Right lobe of liver (tissue), 6 donors: ENCODE measurements at places on chromosomes 1 and 21. TPM values are rescaled to one million over a fixed set of nuclear protein-coding genes. Genes with fewer than 3 reads are reported as not detected.

Gene FUCA1
- total RNA-seq, result 46.2 TPM

Gene SYTL1
- 0.93 TPM for total RNA-seq

Gene C1QB
- total RNA-seq, result 330 TPM

Gene HMGB4
- total RNA-seq, result not detected

DNA sequence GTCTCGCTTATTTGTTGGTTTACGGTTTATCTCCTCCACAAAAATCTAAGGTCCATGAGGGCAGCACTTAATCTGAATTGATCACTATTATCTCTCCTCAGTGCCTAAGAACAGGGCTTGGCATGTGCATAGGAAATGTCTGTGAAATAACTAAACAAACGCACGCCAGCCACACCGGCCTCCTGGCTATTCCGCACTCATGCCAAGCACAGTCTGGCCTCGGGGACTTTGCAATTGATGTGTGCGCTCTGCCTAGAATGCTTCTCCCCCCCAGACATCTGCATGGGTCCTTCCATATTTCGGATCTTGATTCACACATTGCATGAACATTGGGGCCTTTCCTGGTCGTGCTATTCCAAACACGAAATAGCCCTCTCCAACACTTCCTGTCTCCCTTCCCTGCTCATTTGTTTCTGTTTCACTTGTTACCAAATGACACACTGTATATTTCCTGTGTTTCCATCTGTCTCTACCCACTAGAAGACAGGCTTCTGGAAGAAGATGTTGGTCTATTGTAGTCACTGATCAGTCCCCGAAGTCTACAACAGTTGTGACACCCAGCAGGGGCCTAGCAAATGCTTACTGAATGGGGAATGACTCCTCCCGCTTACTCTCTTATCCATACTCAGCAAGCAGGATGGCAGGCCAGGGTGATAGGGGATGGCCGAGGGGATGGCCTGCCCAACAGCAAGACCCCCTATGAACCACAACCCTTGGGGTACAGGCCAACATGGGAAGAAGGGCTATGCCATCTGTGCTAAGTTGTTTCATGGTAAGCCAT, 93.9 kb downstream of the GLIS1 start:
- no peaks in the 10 kb centered on the region for H3K36me3 ChIP-seq
- H3K27ac ChIP-seq, result no peak overlapping the region
- H3K4me1 ChIP-seq, result no peaks in the 10 kb centered on the region
- no peak for DNase-seq
- no peaks in the 10 kb centered on the region for H3K27me3 ChIP-seq

GRCh38 chr21:40140675-40141074, 273.4 kb downstream of the PCP4 start:
- no peaks in the 10 kb centered on the region for H3K4me1 ChIP-seq
- H3K27ac ChIP-seq, result no peak overlapping the region
- no peak for DNase-seq
- H3K27me3 ChIP-seq, result no peaks in the 10 kb centered on the region

DNA sequence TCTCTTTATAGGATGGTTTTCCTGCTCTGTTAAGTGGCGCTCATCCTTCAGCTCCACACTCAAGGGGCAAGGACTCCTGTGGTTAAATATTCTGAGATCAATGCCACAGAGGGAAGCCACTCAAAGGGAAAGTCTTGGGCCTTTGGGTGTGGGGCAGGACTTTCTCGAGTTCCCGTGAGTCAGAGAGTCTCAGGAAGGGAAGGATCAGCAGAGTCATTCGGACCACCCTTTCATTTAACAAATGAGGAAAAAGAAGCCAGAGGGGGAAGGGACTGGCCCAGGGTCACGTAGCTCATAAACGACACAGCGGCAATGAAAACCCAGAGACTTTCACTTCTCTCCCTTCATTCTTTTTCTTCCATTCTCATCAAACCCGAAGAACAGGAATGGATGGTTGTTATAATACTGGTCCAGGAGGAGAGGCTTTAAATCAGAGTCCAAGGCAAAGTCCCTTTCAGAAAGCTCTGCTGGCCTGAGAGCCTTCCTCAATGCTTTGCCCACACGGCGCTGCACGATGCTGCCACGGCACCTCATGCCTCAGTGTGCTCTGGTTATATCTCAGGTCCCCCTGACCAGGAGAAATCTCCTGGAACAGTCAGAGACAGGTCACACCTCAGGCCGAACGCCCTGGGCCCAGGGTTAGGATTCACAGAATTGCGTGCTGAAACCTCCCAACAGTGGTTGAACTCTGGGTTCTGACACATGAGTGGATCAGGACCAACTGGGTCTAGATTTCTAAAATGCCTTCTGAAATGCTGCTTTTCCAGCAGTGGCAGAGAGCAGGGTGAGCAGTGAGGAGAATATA, 65.3 kb downstream of the TENT5C start:
- H3K27me3 ChIP-seq, result no peaks in the 10 kb centered on the region
- DNase-seq, result no peak
- H3K4me3 ChIP-seq, result no peak overlapping the region
- H3K27ac ChIP-seq, result no peak overlapping the region
- H3K4me1 ChIP-seq, result no peaks in the 10 kb centered on the region

GRCh38 chr21:33125680-33126375, 55.9 kb downstream of the OLIG1 start:
- no peaks in the 10 kb centered on the region for H3K4me1 ChIP-seq
- H3K27me3 ChIP-seq, result peaks cover 3% of the 10 kb centered on the region
- H3K36me3 ChIP-seq, result no peaks in the 10 kb centered on the region
- H3K27ac ChIP-seq, result no peak overlapping the region
- no peak overlapping the region for H3K4me3 ChIP-seq

- H3K27ac ChIP-seq, result no peak overlapping the region
- H3K36me3 ChIP-seq, result no peaks in the 10 kb centered on the region
- no peaks in the 10 kb centered on the region for H3K27me3 ChIP-seq
- no peak for DNase-seq
Observed at GRCh38 chr1:230819976-230820375, 48.3 kb downstream of the C1orf198 start.

- no peak for DNase-seq
- no peaks in the 10 kb centered on the region for H3K36me3 ChIP-seq
- no peaks in the 10 kb centered on the region for H3K27me3 ChIP-seq
- no peak overlapping the region for H3K27ac ChIP-seq
- H3K4me3 ChIP-seq, result no peak overlapping the region
Observed at GRCh38 chr1:241972703-241973369, 15.3 kb downstream of the BECN2 start.

DNA sequence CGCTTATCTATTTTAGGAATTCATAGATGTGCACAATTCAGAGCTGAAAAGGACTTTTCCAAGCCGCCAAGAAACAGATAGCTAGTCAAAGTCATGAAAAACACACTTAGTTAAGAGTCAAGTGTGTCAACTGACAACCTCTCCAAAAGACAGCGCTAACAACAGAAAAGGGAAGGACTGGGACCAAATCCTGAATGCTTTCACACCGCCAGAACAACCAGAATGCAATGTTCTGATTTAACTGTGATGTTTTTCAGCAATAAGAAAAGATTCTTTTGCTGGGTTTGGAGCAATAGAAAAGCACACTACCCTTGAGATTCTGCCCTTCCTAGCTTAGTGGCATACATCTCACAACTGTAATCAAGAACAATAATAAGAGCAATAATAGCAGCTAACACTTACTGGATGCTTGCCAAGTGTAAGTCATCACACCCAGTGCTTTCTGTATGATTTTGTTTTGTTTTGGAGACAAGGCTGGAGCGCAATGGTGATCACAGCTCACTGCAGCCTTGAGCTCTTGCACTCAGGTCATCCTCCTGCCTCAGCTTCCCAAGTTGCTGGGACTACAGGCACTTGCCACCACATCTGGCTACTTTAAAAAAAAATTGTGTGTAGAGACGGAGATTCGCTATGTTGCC, 33.9 kb upstream of the SDC3 start:
- H3K27me3 ChIP-seq, result no peaks in the 10 kb centered on the region
- H3K36me3 ChIP-seq, result no peaks in the 10 kb centered on the region
- no peak for DNase-seq
- no peak overlapping the region for H3K4me3 ChIP-seq

- peaks cover 7% of the 10 kb centered on the region for H3K4me1 ChIP-seq
- H3K27me3 ChIP-seq, result no peaks in the 10 kb centered on the region
- no peak overlapping the region for H3K4me3 ChIP-seq
- H3K27ac ChIP-seq, result no peak overlapping the region
- no peak for DNase-seq
- peaks cover 10% of the 10 kb centered on the region for H3K36me3 ChIP-seq
Observed at GRCh38 chr1:150927624-150928023, 1.5 kb downstream of the SETDB1 start.

DNA sequence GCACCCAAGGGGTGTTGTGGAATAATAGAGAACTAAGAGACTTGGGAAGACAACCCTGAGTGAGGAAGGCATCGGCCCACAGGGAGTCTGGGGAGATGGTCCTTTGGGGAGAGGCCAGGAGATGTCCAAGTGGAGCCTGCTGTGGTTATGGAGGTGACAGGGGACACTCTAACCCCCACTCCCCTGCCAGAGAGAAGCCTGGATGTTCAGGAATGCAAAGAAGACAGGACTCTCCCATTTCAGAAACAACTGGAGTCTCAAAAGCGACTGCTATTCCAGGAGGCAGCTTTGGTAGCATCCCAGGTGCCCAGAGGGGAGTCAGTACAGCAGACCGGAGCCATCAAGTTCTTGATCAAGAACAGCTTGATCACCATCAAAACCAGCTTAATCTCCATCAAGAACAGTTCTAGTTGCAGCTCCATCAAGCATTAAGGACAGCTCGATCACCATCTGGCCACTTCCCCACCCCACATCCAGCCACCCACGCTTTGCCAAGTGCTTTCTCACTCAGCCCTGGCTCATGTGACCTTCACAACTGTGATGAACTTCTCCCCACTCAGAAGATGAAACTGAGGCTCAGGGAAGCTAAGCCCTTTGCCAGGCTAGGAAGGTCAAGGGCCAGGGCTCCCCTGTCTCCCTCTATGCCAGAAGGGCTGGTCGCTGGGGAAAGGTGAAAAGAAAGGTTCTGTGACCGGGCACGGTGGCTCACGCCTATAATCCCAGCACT, 743 bp downstream of the CD52 start:
- H3K36me3 ChIP-seq, result no peaks in the 10 kb centered on the region
- H3K27ac ChIP-seq, result peak overlapping the region; percentile 22
- H3K4me3 ChIP-seq, result peak overlapping the region; percentile 35
- no peaks in the 10 kb centered on the region for H3K4me1 ChIP-seq
- no peak for DNase-seq

- H3K36me3 ChIP-seq, result no peaks in the 10 kb centered on the region
- no peaks in the 10 kb centered on the region for H3K27me3 ChIP-seq
- peak; percentile 15 for DNase-seq
- peak overlapping the region; percentile 24 for H3K27ac ChIP-seq
- H3K4me3 ChIP-seq, result no peak overlapping the region
- no peaks in the 10 kb centered on the region for H3K4me1 ChIP-seq
Observed at GRCh38 chr1:161185732-161186311, 8.5 kb upstream of the B4GALT3 start.

DNA sequence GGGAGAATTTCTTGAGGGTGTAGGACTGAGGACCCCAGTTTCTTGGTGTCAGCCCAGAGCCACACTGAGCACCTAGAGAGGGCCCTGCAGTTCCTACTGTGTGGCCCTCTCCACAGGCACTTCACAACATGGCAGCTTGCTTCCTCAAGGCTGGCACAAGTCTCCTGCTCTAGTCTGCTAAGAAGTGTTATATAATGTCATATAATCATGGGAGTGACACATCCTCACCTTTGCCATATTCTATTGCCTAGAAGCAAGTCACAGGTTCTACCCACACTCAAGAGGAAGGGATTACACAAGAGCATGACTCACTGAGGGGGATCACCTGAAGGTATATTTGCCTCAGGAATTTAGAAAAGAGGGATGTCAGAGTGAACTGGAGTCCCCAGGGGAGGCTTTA, 5.5 kb upstream of the SNX27 start:
- no peak overlapping the region for H3K4me3 ChIP-seq
- H3K4me1 ChIP-seq, result peaks cover 4% of the 10 kb centered on the region
- H3K36me3 ChIP-seq, result no peaks in the 10 kb centered on the region
- H3K27me3 ChIP-seq, result no peaks in the 10 kb centered on the region

- no peaks in the 10 kb centered on the region for H3K27me3 ChIP-seq
- DNase-seq, result no peak
Observed at GRCh38 chr1:178500091-178500770, 3.5 kb upstream of the CLEC20A start.

DNA sequence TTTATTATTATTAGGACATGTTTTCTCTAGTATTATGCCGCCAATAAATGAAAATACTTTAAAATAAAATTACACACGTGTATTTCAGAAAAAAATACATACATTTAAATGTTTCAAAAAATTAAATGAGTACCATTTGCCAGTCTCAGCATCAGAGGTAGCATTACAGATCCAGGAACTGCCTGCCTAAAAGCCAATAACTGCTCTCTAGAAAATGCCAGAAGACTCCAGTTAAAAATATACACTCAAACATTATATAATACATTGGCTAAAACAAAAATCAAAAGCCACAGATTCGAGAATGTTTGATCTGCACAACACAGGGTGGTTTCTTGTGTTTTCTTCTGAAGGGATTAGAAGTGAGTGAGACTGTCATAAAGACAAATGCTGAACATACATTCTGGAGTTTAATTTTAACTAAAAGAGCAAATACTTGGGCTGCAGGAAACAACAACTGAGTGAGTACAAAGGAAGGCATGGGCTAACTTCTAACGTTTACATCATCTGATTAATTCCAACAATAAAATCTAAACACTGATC, 105.5 kb downstream of the RERE start:
- peaks cover 20% of the 10 kb centered on the region for H3K4me1 ChIP-seq
- no peaks in the 10 kb centered on the region for H3K36me3 ChIP-seq
- no peak for DNase-seq

DNA sequence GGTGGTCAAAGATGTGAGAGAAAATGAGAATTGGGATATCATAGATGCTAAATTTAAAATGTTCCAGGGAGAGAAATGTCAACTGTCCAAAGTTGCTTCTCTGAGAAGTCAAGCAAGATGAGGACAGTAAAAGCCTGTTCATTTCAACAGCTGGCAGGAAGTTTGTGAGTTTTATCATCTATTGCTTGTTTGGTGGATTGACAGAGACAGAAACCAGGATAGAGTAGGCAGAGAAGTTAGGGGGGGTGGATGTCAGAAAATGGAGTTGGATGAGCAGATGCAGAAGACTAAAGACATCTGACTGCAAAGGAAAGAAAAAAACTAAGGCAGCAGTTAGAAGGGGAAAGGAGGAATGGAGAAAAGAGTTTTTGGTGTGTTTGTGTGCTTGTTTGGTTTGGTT, 78.4 kb downstream of the AK5 start:
- H3K27me3 ChIP-seq, result no peaks in the 10 kb centered on the region
- no peaks in the 10 kb centered on the region for H3K4me1 ChIP-seq
- H3K4me3 ChIP-seq, result no peak overlapping the region
- DNase-seq, result no peak
- no peaks in the 10 kb centered on the region for H3K36me3 ChIP-seq
- no peak overlapping the region for H3K27ac ChIP-seq

DNA sequence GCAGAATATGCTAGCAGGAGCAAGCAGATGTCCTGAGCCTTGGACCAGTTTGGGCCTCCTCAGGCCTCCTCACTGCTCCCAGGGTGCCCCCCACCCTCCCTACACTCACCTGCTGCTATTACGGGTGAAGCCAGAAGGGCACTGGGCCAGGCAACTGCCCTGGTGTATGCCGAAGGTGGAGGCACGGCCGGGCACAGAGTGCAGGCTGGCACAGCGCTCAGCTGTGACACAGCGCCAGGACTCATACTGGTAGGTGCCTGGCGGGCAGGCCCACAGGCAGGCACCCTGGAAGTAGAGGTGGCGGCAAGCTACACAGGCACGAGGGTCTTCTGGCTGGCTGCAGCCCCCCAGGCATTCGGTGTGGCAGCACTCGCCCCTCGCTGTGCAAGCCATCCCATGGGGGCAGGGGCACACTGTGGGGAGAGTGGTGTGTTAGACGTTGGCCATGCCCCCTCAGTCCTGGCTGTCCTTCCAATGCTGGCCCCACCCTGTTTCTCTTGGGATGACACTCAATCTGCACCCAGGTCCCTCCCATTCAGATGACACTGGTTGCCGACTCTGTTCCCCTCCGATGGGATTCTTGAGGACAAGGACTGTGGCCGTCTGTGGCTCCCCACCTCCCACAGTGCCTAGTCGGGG, 7.0 kb downstream of the INSRR start:
- no peaks in the 10 kb centered on the region for H3K27me3 ChIP-seq
- peak; percentile 89 for DNase-seq
- H3K27ac ChIP-seq, result no peak overlapping the region
- no peaks in the 10 kb centered on the region for H3K36me3 ChIP-seq
